HCT116 (cell line): ENCODE measurements at places on chromosomes 11 and 22. TPM values are rescaled to one million over a fixed set of nuclear protein-coding genes. Genes with fewer than 3 reads are reported as not detected.
A peak's percentile ranks its signal among the peaks of the same experiment; 100 is the strongest.

DNA sequence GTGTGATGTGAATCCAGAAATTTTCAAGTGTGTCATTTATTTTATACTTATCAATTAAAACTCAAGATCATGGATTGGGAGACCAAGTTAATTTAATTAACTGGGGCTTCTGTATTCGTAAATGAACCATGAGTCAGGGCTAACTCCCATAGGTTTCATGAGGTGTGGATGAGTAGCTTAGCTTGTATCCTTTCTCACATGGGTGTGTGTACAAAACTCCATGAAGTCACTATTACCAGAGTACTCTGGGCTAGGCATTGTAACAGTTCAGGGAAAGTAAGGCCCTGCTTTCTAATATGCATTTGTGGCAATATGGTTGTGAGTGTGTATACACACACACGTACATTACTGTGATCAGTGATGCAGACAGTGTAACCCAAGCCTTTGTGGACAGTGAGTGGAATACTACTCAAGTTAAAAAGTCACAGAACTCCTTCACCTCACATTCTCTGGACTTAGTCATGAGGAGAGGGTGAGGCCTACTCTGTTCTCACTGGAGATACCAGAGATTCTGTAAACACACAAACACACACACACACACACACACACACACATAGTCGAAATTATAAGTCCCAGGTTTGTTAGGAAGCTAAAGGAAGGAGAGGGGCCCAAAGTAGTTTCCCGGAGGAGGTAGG, 3.5 kb downstream of the CNTF start:
- no peak for DNase-seq

DNA sequence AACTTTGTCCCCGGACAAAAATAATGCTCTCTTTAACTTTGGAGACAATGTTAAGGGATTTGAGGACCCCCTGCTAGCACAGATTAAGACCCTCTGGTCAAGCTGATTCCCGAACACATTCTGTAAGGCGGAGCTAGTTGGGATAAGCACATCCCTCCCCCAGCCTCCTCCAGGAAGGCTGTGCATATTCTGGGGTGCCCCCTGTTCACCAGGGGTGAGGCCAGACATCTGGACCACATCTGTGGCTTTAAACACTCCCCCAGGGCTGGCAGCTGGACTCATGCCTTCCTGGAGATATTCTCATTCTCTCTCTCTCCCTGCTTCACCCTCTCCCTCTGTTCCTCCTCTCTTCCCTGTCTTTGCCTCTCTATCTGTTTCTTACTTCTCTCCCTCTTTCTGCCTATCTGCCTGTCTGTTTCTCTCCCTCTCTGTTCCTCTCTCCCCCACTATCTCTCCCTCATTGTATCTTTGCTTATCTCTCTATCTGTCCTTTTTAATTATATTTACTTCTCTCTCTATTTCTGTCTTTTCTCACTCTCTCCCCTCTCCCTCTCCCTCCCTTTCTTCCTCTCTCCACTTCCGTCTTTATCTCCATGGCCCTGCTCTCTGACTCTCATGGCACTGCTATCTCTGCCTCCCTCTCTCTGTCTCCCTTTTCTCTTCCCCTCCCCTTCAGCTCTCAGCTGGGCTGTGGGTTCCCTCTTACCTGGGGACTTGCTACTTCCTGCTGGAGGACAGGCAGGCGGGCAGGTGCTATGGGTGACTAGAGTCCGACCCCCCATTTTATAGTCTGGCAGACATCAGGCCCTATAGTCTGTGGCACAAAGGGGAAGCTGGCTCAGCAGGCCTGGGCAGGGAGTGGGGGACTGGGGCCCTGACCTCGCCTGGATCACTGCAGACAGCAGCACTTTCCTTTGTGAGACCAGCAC, at the start of gene CRYBB1:
TSS of gene CRYBB1 (minus strand) at position 757 of the 929 bp plus-strand sequence. CDS start 1,708 bp downstream, outside the sequence.
- DNase-seq, result no peak

DNA sequence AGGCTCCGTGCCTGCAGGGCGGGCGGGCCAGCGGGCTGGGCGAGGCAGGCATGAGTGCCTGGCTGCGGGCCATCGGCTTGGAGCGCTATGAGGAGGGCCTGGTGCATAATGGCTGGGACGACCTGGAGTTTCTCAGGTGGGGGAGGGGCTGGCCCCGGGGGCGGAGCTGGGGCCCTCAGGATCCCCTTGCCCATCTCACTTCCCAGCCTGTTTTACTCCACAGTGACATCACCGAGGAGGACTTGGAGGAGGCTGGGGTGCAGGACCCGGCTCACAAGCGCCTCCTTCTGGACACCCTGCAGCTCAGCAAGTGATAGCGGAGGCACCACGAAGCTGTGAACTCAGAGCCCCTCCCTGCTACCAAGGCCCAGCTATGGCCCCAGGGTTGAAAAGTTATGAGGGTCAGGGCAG, 5.9 kb downstream of the PHOX2A start:
- peak; percentile 44 for DNase-seq

GRCh38 chr11:111917788-111918187, 925 bp upstream of the C11orf52 start:
- DNase-seq, result no peak

DNA sequence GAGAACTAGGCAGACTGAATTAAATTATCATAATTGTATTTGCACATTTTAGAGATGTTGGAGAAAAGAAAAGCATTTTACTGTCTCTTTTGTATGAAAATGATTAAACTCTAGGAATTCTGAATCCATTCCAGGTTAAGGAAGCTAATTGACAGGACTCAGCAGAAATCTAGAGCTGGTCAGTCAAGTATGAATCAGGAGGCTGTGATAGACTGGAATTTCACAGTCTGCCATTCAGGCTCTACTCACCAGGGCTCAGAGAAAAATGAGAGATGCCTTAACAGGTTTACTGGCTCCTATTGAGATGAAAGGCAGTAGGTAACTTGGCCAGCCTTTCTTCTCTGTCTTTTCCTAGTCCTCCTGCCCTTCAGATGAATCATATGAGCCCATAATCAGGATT, 693.9 kb upstream of the CHORDC1 start:
- DNase-seq, result no peak

- DNase-seq, result no peak
These were observed 18.6 kb downstream of the CASP12 start for GRCh38 chr11:104879514-104880190.

- DNase-seq, result no peak
These were observed 144.0 kb downstream of the SPON1 start for GRCh38 chr11:14106303-14107049.

GRCh38 chr11:126948563-126948962, 52.0 kb downstream of the KIRREL3 start:
- DNase-seq, result no peak

DNA sequence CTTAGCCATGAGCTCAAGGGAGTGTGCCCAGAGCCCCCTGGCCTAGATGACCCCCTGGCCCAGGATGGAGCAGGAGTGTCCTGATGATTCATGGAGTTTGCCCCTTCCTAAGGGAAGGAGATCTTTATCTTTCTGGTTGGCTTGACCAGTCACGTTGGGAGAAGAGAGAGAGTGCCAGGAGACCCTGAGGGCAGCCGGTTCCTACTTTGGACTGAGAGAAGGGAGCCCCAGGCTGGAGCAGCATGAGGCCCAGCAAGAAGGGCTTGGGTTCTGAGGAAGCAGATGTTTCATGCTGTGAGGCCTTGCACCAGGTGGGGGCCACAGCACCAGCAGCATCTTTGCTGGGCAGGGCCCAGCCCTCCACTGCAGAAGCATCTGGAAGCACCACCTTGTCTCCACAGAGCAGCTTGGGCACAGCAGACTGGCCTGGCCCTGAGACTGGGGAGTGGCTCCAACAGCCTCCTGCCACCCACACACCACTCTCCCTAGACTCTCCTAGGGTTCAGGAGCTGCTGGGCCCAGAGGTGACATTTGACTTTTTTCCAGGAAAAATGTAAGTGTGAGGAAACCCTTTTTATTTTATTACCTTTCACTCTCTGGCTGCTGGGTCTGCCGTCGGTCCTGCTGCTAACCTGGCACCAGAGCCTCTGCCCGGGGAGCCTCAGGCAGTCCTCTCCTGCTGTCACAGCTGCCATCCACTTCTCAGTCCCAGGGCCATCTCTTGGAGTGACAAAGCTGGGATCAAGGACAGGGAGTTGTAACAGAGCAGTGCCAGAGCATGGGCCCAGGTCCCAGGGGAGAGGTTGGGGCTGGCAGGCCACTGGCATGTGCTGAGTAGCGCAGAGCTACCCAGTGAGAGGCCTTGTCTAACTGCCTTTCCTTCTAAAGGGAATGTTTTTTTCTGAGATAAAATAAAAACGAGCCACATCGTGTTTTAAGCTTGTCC, 14.3 kb downstream of the ADORA2A start:
- no peak for DNase-seq

DNA sequence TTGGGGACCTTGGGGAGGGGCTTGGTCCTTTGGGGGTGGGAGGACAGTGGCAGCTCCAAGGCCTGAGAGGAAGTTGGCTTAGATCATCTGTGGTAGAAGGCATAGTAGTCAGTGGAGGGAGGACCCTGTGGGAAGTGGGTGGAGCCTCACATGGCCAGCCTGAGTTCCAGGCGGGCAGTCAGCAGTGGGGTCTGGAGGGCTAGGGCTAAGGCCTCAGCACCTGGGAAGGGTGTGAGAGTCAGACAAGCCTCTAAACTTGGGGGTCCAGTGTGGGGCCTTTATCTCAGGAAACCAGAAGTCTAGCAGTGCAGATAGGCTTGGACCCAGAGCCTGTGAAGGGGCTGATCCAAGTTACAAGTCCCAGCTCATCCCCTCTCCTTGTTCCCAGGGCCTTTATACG, 4.0 kb downstream of the NLRX1 start:
- no peak for DNase-seq

MYOD1 gene
- total RNA-seq, result not detected

NDUFS3 gene
- total RNA-seq, result 134 TPM

TREH gene
- total RNA-seq, result 0.15 TPM

CRACR2B gene
- 11.8 TPM for total RNA-seq
